Vagina (tissue), 2 donors: ENCODE measurements at places on chromosomes 13 and 19.

GRCh38 chr19:29675120-29675649, 9.9 kb downstream of the PLEKHF1 start:
- no peak for DNase-seq

DNA sequence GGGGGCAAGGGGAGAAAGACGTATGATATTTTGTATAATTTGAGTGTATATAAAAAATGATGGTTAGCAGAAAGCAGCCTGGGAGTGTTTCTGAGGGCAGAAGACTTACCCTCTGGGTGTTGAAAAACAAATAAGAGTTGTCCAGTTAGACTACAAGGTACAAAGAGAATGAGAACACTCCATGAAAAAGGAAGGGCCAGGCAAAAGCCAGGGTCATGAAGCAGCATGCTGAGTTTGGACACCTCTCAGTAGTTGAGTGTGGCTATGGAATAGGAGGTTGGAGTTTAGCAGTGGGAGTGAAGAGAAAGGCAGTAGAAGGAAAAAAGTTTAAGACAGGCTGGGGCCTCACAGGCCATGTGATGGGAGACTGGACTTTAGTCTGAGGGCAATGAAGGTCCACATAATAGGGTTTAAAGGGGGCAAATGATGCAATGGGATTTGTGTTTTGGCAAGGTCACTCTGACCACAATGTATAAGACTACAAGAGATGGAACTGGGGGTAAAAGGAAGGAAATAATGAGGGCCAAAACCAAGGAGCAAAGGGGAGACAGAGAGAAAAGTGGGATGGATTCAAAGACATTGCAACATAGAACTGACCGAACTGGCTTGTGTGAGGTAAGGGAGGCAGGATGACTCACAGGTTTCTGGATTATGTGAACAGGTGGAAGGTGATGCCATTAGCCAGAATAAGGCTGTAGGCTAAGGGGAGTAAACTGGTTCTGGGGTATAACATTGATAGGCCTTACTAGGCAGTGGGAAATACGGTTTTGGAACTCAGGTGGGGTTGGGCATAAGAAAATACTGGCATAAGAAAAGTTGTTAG, 76.6 kb downstream of the SERP2 start:
- DNase-seq, result no peak

DNA sequence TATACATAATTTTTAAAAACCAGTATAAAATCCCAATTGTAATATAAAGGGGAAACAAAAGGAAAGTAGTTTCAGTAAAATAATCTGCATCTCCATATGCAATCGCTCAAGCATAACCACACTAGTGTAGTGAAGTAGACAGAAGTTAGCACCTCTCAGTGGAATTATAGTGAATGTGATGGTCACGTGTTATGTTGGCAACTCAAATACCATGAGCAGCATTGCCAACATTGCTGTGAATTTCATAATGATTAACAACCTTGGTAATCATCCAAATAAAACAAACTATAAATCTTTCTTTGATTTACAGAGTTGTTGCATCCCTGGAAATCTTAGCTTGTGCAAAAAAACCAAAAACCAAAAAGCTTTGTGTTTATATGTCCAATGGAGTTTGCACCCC, 77.3 kb upstream of the SIAH3 start:
- no peak for DNase-seq

DNA sequence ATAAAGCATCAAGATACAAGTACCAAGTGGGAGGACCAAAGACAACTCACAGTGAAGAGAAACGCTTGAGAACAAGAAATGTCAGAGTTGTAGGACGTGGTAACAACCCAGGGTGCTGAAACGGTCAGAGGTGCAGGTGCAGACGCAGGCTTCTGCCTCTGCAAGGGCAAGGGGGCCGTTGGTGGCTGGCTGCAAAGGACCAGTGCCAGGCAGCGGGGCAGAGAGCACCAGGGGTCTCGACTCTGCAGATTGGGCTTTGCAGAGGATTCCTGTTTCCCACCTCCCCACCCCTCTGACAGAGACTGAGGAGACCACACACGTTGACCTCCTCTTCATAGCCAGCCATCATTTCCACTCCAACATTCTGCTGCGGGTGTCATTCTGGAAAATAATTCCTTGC, 38.3 kb downstream of the RAB20 start:
- no peak for DNase-seq
